ENCODE measurements at places on chromosomes 6 and 20.

GRCh38 chr20:42963796-42964195 lies 225.9 kb downstream of the PTPRT start:
- no peak for DNase-seq

GRCh38 chr6:90146921-90147649 lies 149.6 kb downstream of the BACH2 start:
- no peak for DNase-seq

DNA sequence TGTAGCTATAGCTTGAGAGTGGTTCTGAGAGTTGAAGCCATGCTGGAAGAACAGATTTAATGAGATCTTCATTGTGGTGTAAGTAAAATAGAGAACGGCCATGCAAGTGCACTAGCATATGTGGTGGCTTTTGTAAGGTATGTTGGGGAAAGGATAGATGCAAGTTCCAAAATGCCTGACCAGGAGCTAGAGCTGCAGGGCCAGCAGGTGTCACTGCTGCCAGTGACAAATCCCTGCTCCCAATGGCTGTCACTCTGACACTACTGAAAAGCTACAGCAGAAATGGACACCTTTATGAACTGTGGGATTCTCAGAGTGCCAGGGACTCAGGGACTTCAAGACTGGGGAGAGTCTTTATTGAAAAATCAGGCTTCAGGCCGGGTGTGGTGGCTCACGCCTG lies 23.1 kb upstream of the VIP start:
- no peak for DNase-seq

DNA sequence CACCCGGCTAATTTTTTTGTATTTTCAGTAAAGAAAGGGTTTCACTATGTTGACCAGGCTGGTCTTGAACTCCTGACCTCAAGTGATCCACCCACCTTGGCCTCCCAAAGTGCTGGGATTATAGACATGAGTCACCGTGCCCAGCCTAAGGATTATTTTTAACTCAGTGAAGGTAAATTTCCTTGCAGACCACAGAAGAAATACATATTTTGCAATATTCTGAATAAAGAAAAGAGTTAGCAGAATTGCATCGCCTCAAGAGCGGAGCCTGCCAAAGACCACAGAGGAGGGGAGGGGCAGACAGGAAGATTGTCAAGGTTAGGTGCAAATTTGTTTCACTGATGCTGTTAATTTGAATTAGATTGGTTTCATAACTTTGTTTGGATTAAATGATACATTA lies 47.4 kb downstream of the SOD2 start:
- peak; percentile 20 for DNase-seq

DNA sequence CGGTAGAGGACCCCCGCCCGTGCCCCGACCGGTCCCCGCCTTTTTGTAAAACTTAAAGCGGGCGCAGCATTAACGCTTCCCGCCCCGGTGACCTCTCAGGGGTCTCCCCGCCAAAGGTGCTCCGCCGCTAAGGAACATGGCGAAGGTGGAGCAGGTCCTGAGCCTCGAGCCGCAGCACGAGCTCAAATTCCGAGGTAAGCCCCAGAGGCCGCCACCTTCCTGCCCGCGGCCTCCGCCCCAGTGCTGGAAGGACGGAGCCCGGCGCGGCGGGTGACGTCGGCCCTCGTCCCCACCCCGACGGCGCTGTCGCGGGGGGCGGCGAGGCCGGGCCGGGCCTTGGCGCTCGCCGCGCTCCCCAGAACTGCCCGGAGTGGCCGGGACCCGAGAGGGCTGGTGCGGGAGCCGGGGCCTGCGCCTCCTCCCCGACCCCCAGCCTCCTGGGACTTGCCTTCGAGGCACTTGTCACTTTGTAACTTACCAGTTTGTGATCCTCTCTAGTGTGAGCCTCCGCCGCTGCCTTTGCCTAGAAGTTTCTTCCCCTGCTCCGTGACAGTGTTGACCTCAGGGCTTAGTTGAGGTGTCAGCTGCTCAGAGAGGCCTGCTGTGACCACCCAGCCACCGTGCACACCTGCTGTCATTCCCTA lies 417 bp downstream of the VAPB start:
- DNase-seq: peak; percentile 43

DNA sequence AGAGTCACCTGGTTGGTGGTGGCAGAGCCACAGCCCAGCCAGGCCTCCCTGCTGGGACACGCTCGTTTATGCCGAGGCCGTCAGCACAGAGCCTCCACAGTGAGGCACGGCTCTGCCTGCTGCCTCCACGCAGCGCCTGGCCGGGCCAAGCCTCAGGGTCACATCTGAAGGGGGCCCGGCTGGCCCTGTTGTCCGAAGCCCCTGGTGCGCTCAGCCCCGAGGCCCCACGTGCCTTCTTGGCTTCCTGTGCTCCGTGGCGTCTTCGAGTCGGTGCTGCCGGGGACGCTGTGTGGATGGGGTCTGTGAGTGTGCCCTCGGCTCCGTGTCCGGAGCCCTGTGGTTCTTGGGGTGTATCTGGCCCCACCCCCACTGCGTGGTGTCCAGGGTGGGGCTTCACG lies 10.4 kb upstream of the TNFRSF6B start:
- no peak for DNase-seq

DNA sequence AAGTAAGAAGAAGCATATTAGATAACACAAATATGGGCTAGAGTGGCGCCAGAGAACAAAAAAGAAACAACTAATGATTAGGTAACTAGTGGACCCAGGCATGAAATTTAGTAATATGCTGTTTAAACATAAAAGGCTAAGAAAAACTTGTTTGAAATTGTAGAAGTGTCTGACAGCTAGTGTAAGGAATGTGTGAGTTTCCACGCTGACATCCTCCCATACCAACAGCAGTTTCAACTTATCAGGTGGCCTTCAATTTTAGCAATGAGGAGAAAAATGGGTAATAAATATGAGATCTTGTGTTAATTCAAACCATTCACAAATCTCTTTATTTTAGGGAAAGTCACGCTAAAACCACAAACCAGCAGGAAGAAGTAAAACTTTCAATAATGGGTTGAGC lies 440.2 kb upstream of the FLRT3 start:
- DNase-seq: no peak

DNA sequence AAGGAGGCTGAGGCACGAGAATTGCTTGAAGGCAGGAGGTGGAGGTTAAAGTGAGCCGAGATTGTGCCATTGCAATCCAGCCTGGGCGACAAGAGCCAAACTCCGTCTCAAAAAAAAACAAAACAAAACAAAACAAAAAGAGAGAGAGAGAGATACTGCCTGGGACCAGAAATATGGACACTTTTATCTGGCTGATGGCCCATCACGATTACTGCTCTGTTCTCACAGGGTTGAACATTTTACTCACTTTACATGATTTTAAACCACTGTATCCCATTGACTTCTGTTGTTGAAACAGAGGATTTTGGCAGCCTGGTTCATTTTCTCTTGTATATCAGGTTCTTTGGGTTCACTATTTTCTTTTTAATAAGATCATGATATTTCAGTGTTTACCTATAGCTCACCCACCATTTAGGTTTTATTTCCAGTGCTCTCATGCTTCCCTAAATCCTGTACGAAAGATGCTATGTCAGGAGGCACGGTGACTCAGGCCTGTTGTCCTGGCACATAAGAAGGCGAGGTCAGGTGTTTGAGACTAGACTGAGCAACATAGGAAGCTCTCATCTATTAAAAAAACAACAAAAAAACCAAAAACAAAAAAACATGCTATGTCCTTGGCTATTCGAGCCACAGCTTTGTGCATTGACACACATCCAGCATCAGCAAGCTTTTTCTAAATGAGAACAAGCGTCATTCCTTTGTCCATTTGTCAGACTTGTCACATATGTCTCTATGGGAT lies 34.5 kb upstream of the RREB1 start:
- DNase-seq: no peak

DNA sequence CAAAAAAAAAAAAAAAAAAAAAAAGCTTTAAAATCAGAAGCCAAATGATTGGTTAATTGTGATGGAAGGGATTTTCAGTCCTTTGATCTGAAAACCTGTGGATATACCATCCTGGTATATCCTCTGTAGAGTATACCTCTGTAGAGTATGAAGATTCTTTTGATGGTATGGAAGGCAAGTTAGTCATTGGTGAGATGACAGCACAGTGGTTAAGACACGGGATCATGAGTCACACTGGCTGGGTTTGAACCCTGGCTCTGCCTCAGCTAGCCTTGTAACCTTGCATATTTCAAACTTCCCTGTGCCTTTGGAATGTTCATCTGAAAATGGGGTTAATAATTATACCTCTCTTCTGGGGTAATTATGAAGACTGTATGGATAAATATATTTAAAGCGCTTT lies 179.3 kb downstream of the CARMIL1 start:
- DNase-seq: peak; percentile 30

DNA sequence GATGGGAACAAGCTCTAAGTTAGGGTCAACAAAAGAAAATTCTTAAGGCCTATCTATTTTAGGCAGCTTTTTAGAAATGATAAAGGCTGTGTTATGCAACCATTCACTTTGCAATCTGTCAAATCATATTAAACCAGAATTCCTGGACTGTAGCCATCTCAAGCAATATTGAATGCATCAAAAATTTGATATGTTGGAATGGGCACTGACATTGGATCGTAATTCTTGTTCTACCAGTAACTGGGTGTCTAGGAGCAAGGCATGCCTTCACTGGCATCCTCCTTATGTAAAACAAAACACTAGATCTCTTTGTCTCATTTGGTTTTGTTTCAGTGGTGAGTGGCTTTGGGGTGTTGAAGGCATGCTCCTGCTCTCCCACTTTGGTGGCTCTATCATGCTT lies 145.6 kb downstream of the JARID2 start:
- DNase-seq: no peak

- peak; percentile 45 for DNase-seq
Measured at GRCh38 chr6:137676888-137677287, 182.7 kb upstream of the OLIG3 start.

DNA sequence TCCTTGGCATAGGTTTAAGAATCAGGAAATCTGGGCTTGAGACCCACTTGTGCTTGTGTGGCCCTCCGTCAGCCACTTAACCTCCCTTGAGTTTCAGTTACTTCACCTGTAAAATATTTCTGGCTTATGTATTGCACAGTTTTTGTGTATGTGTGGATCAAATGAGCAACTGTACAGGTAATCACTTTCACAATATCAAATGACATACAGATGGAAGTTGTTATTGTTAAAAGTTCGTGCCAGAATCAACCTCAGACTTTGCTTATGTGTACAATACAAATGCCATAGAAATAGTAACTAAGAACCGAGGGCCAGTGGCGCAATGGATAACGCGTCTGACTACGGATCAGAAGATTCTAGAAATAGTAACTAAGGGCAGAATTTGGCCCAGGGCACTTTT lies 65.6 kb upstream of the KIF13A start:
- no peak for DNase-seq

DNA sequence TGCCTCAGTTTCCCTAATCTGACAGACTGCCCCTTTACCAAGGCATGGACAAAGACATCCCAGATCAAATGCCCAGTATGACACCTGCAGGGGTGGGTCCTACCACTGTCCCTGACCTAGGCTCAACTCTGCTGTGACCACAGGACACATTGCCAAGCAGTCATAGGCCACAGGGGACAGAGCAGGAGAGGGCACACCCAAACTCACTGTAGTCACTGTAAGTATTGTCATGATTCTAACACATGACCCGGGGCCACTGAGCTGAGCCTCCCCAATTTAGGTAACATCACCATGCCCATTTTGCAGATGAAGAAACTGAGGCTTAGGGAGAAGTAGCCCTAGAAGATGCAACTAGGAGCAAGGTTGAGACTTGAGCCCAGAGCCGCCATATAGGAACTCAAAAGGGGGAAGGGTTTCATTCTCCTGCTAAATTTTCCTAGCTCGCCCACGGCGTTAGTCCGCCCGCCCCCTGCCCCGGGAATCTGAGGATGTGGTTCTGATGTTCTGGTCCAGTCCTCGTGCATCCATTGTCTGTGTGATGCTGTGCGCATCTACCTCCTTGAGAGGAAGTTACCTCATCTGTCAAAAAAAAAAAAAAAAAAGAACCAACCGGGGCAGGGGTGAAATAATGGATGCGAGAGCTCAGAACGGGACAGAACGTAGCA lies 44.8 kb downstream of the PMEPA1 start:
- no peak for DNase-seq

- no peak for DNase-seq
Measured at GRCh38 chr6:157937916-157938315, 43.7 kb upstream of the SYNJ2 start.

GRCh38 chr20:59192533-59192896 lies 28.9 kb downstream of the ZNF831 start:
- DNase-seq: no peak

DNA sequence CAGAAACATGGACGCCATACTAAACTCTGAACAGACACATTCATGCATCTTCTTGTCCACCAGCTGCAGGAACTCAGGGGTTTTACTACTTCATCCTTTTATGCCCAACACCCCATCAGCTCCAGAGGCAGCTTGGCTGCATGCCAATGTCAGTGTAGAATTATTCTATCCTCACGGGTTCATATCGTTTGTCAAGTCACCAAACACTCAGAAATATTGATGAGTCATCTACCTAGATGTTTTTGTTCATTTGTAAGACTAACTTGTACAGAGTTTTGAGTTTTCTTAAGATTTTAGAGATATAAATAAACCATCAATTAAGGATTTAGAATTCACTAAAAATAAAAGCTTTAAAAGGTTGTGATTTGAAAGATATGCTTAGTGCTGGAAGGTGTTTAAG lies 590.7 kb upstream of the FLRT3 start:
- DNase-seq: no peak

- DNase-seq: no peak
Measured at GRCh38 chr6:67133973-67134372, 1426.9 kb upstream of the EYS start.

DNA sequence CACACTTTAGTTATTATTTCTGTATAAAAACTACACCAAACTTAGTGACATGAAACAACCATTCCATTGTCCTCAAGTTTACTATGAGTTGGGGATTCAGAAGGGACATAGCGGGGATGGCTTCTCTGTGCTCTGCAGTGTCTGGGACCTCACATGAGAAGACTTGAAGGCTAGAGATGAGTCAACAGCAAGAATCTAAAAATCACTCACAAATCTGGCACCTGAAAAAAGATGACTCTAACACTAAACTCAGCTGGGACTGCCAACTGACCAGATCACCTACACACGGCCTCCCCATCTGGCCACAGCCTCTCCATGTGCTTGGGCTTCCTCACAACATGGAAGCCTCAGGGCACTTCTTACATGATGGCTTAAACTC lies 63.0 kb upstream of the EYA2 start:
- DNase-seq: peak; percentile 45

DNA sequence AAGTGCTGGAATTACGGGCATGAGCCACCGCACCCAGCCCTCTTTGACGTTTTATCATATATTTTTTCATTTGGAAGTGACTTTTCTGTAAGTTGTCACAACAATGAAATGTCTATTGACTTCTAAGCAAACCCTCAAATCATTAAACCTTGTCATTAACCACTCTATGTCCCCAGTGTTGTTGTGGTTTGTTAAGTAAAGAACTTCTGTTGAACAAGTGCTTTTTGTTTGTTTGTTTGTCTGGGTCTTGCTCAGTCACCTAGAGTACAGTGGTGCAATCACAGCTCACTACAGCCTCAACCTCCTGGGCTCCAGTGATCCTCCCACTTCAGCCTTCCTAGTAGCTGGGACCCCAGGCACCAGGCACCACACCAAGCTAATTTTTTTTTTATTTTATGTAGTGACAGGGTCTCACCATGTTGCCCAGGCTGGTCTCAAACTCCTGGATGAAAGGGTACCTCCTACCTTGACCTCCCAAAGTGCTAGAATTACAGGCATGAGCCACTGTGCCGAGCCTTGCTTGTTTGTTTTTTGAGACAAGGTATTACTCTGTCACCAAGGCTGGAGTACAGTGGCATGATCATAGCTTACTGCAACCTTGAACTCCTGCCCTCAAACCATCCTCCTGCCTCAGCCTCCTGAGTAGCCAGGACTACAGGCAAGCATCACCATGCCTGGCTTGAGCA lies 57.6 kb upstream of the LOC128125822 start:
- no peak for DNase-seq

GRCh38 chr6:123635567-123635966 lies 1.2 kb downstream of the TRDN start:
- no peak for DNase-seq

Data from activated CD4-positive, alpha-beta T cell treated with anti-CD3 and anti-CD28 coated beads, Interleukin-10, Interleukin-2, amounts not matched to agents 100 ng/mL and 50 ng/mL, durations not matched to agents 16 hours and 8 hours (primary cell).